ENCODE measurements at places on chromosomes 11 and 22. TPM values are rescaled to one million over a fixed set of nuclear protein-coding genes. Genes with fewer than 3 reads are reported as not detected.

Gene CELSR1
- 1.1 TPM for total RNA-seq

Gene OR51B4
- not detected for total RNA-seq

Gene SYT13
- total RNA-seq, result not detected

Gene SCN3B
- 0.06 TPM for total RNA-seq

Gene NRXN2
- 0.84 TPM for total RNA-seq

Gene FADS2
- total RNA-seq, result 42.6 TPM

Gene FOXRED2
- 13.8 TPM for total RNA-seq

Gene APOBEC3F
- 25.8 TPM for total RNA-seq

Gene GATD1
- total RNA-seq, result 33.1 TPM
